ENCODE measurements at places on chromosomes 12 and 14.

GRCh38 chr12:18222699-18223098, 38.6 kb upstream of the PIK3C2G start:
- no peak for DNase-seq

DNA sequence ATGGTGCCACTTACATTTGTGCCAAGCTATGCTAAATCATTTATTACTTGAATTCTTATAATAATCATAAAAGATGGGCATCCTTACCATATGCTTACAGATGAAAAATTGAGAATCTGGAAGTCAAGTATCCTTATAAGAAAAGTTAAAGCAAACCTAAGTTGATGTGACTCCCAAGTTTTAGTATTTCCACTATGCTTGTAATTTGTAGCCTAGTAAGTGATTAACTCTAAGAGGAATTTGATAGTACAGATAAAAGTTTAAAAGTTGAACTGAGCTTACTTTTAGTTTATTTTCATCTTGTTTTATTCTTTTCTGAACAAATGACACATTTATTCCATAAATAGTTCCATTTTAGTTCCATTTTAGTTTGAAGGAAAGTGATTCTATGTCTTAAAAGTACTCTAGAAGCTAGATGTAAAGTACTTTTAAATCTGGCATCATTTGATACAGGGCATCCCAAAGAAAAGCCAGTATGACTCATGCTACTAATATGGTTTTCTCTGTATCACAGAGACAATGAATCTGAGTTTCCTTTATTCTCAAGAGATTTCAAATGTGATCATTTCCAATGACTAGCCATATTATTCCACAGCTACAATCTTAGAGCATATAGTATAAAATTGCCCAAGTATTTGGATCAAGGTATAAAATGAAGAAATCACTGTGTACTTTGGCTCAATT, 596.0 kb downstream of the SLC16A7 start:
- DNase-seq = no peak

- DNase-seq = no peak
Observed at GRCh38 chr14:76880449-76880848, 54.2 kb downstream of the LRRC74A start.

GRCh38 chr12:18284386-18284785, 23.1 kb downstream of the PIK3C2G start:
- DNase-seq = no peak

DNA sequence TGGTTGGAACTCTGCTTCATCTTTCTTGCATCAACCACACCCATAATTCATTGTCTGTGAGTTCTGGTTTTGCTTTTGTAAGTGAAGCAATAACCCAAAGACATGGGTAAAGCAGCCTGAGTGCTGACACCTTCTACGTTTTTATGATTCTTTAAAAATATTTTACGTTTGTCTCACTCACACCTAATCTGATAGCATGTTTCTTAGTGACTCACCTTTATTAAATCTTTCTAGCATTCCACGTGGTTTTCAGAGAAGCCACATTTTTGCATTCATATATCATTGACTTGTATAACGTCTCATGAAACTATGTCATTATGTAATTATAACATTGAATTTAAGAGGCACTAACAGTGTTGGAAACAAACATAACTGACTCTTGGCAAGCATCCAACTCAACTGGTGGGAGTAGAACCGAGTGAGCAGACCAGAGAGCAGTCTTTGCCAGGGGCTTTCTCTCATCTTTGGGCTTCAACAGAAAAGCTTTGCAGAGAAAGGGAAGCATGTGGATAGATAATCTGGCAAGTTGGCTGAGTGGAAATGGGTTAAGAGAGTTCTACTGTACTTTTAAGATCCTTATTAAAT, 118.8 kb downstream of the TPH2 start:
- DNase-seq = no peak

- DNase-seq = no peak
Observed at GRCh38 chr14:22383515-22384166, 205.4 kb downstream of the DAD1 start.

GRCh38 chr12:63064080-63064479, 86.9 kb downstream of the AVPR1A start:
- peak; percentile 5 for DNase-seq

- no peak for DNase-seq
Observed at GRCh38 chr12:105548626-105549025, 218.1 kb downstream of the C12orf75 start.

GRCh38 chr14:59823179-59823578, 47.4 kb downstream of the RTN1 start:
- no peak for DNase-seq

GRCh38 chr14:44612002-44612401, 104.9 kb upstream of the FSCB start:
- no peak for DNase-seq

GRCh38 chr14:64693810-64694165, 10.4 kb upstream of the PLEKHG3 start:
- no peak for DNase-seq

DNA sequence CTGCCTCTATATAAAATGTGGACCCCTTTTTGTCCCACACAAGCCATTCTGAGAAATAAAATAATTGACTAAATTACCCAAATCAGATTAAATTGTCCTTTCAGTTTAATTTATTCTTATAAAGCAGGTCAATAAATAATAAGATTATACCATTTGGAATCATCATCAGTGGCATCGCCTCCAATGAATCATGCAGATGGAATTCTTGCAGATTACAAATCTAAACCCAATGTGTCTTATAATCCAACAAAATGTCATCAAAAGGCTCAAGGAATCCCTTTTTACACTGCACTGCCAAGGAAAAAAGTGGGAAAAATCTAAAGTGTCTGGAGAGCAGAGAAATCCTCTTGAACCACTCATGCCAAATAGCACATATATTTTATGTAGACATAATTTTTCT, 138.2 kb upstream of the TSPAN8 start:
- DNase-seq = no peak

DNA sequence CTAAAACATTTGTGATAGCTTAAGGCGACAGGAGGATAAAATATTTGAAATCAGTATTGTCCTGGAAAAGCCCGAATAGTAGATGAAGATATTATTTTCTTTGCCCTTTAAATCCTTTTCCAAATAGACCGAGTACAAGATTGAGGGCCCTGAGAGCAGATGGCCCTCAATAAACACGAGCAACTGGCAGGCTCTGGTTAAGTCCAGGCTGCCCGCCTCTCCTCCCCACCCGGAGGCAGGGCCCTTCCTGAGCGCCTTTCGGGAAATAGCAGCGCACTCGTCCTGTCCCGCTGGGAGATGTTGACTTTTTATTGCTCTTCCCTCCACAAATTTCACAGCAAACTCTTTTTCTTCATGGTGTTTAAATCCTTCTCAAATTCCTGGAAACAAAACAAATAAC, 50.8 kb upstream of the MAX start:
- DNase-seq = no peak
